ENCODE measurements at places on chromosomes 7 and 10.

DNA sequence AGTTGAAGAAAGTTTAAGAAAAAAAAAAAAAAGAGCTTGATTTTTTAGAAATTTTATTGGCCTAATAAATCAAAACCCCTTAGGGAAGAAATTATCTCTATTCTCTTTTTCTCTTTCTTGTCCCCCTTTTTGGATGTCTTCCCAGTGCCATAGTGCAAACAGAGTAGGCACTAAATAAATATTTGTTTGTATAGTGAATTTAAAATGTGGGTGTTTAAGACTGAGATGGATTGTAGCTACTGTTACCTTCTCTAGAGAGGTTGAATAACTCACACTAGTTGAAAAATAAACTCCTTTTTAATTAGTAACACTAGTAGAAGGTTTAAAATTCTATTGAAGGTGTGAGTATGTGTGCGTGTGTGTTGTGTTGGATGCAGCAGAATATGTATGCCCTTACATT is 783.8 kb downstream of the NXPH1 start:
- DNase-seq: no peak

DNA sequence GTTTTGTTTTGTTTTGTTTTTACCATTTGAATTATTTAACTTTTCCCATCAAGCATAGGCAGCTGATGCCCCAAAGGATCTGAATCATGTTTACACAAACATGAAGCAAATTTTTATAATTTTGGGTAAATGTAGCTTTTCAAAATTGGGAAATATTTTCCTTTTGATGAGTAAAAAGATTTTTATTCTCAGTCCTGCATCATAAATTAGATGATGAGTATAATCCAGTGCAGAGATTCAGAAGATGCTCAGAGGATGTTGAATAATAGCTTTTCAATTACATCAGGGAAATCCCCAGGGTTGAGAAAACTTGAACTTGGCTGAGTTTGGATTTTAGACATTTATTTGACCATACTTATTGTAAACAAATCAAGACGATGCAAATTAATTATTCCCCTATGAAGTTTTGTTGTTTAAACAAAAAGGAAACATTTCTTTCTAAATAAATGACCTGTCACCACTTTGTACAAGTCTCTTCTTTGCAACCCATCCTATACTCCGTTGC is 121.7 kb downstream of the FAM204A start:
- DNase-seq: no peak

GRCh38 chr7:143480501-143480900 is 2.8 kb downstream of the TAS2R41 start:
- no peak for DNase-seq

DNA sequence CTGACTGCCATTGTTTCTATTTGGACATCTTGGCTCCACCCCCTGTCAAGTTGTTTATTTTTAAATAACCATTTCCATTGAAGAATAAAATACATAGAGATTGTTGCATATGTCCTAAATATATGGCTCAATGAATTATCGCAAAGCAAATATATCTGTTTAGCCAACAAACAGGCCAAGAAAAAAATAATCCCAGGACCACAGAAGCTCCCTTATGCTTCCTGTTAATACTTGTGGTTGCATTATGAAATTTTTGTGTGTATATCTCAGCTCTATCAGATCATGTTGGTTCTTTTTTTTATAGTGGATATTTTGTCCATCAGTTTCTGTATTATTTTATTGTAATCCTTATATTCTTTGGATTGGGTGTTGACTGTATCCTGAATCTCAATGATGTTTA is 53.4 kb upstream of the CYP2C8 start:
- DNase-seq: no peak

DNA sequence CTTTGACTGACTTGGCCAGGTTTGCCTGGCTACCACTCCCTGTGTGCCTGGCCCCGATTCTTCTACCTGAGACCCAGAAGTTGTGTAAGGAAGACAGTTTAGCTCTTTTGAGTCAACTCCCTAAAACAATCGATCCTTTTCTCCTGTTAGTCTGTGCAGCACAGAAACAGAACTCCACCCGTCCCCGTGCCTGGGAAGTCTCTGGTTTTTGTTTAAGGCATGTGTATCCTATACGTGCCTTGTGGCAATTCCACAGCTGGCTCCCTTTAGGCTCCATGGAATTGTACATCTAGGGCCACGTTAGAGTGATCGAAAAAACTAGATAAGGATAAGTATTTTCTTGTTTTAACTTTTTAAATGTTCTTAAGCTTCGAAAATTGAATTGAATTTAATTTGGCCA is 131.6 kb downstream of the BICC1 start:
- no peak for DNase-seq

- DNase-seq: no peak
Observed at GRCh38 chr10:118904286-118904685, 125.2 kb upstream of the NANOS1 start.

DNA sequence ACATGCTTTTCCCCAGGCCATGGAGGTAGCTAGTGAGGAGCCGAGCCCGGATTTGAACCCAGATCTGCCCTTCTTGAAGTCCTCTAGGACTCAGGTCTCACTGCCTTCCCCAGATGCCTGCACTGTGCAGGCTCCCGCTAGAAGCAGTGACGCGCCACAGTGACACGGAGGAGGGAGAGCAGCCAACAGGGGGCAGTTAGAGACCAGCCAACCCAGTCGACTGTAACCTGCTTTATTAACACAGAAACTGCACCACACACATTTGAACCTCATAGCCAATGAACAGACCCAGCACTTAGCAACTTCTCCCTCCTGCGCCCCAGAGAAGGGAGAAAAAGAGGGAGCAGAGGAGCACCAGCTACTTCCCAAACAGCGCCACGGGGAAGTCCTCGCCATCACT is 27.4 kb downstream of the PILRA start:
- DNase-seq: no peak

DNA sequence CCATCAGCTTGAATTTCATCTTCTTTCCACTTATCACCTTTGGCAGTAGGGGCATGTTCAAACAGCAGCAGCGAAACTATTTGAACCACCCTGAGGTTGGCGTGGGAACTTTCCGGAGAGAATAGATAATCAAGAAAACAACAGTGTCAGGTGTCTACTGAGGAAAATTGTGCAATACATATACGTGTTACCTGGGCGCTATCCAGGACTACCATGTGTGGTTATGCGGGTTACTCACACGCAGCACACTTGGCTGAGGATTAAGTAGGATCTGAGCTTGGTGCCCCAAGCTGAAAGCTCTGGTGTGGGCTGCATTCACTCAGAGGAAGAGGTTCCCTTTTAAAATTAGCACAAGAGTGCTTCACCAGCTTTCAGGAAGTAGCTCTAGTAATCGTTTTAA is 8.8 kb upstream of the ABI1 start:
- no peak for DNase-seq

DNA sequence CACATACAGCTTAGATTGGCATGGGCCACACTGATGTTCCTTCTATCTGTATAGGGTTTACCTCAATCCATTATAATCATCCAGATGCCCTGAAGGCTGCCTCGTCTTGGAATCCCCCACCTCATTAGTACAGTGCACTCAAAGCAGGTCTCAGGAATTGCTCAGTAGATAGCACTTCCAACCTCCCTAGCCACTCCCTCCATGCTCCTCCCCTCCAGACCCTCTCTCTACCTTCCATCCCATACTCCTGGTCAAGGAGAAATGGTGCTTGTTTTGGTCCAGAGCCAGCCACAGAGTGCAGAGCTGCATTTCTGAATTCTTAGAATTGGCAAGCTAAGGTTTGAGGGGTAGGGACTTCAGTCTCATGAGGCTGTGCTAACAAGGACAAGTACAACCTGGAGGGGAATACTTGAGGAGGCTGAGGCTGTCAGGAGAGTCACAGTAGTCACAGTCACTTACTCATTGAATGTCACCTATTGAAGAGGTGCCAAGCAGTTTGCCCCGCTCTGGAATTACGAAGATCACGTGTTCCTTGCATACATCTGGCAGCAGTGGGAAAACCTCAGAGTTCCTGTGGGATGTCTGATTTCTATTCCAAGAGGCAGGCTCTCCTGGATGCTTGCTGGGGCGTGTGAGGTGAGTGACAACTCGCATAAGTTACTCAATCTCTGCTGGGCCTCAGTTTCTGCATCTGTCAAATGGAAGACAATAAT is 60.7 kb upstream of the ZNF746 start:
- DNase-seq: no peak

DNA sequence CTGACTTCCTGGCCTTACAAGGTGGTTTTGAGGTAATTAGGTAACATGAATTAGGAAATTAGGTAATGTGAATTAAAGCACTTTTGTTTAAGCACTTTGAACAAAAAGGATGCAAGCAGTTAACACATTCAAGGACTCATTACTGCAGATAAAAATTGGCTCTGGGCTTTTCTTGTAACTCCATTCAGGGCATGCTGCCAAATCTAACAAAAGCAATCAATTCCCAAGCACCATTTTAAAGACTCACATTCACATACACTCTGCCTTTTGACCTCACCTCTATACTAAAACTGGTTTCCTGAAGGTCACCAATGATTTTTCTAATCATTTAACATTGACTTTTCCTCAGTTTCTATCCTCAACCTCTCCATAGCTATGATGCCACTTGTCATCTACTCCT is 251.2 kb upstream of the RHOBTB1 start:
- DNase-seq: no peak

DNA sequence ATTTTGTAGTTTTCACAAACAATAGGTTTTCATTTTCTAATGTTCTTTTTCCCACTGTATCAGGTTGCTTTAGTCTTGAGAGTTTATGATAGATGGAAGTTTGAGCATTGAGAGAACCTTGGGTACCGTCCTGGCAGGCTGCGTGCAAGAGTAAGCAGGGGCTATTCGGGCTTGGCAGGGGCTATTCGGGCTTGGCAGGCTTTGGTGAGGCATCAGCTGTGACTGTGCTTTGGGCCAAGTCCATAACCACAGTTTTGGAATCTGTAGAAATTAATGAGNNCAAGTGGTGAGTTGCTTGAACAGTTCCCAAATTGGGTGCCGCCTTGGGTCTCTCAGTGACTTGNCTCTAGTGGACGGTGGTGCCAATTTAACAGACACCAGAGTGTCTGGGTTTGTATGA is 424.6 kb downstream of the PAXIP1 start:
- DNase-seq: no peak

GRCh38 chr7:13179775-13180523 is 492.5 kb downstream of the ARL4A start:
- no peak for DNase-seq

- no peak for DNase-seq
Observed at GRCh38 chr10:70403483-70404035, 386 bp upstream of the EIF4EBP2 start.

- DNase-seq: no peak
Observed at GRCh38 chr7:16648551-16648950, 2.6 kb downstream of the BZW2 start.

GRCh38 chr7:2792235-2792634 is 51.9 kb downstream of the GNA12 start:
- DNase-seq: no peak

DNA sequence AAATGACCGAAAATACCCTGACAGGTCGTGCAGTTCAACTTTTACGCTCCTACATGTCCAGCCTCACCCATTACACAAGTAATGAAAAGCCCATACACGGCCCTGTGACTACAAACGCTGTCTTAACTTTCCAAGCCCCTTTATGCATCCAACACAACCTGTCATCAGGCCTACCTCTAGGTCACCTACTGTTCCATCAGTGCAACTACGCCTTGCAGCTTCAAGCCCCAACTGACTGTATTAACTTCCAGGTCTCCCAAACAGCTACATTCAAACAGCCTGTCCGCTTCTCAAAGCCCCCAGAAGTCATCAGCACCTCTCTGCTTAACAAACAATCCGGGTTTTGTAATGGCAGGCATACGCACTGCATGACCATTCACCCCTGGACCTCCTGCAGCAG is 19.2 kb downstream of the ZNF107 start:
- DNase-seq: no peak

DNA sequence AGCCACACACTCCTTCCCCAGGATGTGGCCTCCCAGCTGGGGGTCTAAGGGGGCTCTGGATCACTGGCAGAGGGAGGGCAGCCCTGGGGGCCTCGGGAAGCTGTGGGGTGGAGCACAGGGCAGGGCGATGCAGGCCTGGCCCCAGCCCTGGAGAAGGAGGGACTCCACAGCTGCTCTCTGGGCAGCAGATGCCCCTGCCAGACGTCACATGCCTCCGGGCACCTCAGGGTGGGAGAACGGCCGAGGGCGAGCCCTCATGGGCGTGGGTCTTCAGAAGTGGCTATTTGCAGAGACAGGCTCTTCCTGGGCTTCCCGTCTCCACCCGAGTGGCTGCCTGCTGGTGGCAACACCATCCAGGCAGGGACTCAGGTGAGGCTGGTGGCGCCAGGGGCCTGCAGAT is 16.0 kb upstream of the ADGRA1 start:
- no peak for DNase-seq

DNA sequence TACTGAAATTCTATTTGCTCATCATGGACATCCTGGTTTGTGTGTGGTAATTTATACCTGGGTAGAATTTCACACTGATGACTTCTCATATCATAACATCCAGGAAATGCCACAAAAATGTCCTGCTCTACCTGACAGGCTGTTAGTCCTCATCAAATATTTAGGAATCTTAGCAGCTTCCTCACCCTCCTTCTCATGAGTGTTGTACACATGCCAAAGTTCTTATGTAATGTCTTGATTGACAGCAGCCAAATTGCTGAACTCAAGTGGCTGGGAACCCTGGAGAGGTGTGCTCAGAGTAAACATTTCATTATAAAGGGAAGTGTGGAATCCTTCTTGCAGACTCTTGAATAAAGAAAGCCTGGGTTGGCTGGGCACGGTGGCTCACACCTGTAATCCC is 8.9 kb downstream of the EEPD1 start:
- DNase-seq: no peak

DNA sequence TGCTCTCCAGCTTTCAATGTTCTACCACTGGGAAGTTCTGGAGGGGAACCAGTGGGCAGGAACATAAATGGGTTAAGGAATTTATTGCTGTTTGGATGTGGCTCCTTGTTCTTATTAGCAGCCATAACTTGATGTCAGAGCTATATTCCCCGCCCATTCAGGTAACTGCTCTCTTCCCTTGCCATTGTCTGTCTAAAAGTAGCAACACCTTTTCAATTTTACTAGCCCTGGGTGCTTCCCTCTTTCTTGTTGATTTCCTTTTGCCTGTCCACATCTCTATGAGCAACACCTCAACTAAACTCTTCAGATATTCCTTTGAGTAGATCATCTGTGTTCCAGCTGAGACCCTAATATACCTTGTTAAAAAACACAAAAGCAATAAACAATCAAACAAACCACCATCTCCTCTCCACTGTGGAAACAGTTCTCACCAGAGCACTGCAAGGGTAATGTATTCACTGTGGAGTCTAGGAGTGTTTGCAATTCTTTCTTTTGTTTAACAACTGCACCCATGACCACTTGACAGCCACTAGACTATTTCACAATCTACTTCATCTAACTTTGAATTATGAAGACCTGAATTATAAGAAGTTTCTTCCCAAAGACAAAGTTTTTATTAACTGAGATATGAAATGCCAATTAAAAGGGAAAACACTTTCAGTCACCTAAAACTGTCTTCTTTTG is 436.7 kb downstream of the IPMK start:
- DNase-seq: no peak

GRCh38 chr7:136063326-136063666 is 86.1 kb upstream of the MTPN start:
- no peak for DNase-seq

DNA sequence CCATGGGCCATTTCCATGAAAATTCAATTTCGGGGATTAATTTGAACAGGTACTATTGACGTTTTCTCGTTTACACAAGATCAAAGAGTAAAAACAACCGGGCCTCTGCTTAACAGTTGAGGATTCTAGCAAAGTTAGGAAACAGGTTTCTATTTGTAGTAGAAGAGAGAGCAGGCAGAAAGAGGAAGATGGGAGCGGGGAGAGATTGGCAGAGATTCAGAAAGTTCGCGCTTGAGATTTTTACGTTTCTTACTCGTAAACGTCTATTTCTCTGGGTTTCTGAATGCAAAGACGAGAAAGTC is 571 bp upstream of the VWC2 start:
- DNase-seq: no peak

Data from activated CD8-positive, alpha-beta memory T cell treated with anti-CD3 and anti-CD28 coated beads for 48 hours (primary cell).